ENCODE measurements at places on chromosomes 12 and 14.

GRCh38 chr12:121571920-121572319, 8.9 kb downstream of the KDM2B start:
- no peak for DNase-seq

DNA sequence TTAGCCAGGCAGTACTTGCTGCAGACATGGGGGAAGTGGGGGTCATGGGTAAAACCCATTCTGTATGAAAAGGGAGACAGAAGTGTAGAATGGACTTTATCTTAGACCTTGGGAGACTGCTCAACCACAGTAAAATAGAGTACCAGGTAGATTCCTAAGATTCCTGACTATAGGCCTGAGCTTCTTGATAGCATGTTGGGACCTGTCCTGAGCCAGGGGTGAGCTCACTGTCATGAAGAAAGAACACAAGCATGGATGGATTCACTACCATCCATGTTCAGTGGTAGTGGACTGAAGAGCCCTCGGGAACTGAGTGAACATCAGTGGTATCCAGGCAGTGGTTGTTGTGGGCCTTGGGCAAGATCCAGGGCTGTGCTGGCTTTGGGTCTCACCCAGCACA, 1003.8 kb downstream of the TMTC2 start:
- no peak for DNase-seq

GRCh38 chr14:55099756-55100155, 29.3 kb upstream of the LGALS3 start:
- DNase-seq, result no peak

- no peak for DNase-seq
These were observed 2.8 kb upstream of the MYL6 start for GRCh38 chr12:56155256-56155845.

DNA sequence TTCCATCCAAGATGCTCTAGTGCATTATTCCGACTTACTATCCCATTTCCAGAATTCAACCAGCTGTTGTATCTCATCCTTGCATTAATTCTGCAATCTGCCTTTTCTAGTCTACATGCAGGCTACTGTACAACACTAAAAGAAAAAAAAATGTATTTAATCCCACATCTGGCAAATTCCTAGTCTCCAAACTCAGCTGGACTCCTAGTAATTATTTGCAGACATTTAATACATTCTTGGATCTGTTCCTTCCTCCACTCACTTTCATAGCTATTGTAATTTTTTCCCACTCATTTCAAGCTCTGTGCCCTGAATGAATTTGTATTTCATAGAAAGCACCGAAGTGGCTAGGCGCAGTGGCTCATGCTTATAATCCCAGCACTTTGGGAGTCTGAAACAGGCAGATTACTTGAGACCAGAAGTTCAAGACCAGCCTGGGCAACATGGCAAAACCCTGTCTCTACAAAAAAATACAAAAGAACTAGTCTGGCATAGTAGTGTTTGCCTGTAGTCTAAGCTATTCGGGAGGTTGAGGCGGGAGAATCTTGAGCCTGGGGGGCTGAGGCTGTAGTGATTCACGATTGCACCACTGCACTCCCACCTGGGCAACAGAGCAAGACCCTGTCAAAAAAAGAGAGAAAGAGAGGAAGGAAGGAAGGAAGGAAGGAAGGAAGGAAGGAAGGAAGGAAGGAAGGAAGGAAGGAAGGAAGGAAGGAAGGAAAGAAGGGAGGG, 39.5 kb upstream of the YAF2 start:
- DNase-seq, result no peak

DNA sequence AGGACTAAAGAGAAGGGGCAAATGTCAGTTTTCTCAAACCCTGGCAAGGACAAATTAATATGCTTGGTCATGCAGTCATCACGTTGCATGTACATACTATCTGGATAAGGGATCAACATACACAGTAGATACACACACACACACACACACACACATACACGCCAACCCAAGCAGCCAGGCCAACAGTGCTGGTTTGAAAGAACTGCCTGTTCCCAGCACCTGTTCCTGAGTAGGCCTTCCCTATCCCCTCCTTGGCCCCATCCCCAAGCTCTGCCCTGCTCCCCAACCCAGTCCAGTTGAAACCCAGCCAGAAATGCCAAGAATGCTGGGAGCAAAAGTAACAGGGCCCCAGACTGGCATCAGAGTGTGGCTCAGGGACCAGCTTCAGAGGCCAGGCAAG, 4.4 kb downstream of the ITGA7 start:
- no peak for DNase-seq

- no peak for DNase-seq
These were observed 53.1 kb downstream of the GUCY2C start for GRCh38 chr12:14643251-14643650.

DNA sequence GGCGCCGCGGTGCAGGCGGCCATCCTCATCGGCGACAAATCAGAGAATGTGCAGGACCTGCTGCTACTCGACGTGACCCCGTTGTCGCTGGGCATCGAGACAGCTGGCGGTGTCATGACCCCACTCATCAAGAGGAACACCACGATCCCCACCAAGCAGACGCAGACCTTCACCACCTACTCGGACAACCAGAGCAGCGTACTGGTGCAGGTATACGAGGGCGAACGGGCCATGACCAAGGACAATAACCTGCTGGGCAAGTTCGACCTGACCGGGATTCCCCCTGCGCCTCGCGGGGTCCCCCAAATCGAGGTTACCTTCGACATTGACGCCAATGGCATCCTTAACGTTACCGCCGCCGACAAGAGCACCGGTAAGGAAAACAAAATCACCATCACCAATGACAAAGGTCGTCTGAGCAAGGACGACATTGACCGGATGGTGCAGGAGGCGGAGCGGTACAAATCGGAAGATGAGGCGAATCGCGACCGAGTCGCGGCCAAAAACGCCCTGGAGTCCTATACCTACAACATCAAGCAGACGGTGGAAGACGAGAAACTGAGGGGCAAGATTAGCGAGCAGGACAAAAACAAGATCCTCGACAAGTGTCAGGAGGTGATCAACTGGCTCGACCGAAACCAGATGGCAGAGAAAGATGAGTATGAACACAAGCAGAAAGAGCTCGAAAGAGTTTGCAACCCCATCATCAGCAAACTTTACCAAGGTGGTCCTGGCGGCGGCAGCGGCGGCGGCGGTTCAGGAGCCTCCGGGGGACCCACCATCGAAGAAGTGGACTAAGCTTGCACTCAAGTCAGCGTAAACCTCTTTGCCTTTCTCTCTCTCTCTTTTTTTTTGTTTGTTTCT, 1.7 kb downstream of the HSPA2 start:
- DNase-seq, result no peak

GRCh38 chr14:43356382-43356781, 1150.7 kb downstream of the FSCB start:
- DNase-seq, result no peak

GRCh38 chr14:30958555-30959407, 66.7 kb upstream of the AP4S1 start:
- DNase-seq, result no peak

GRCh38 chr12:131195796-131196195, 242.1 kb downstream of the ADGRD1 start:
- no peak for DNase-seq

- peak; percentile 15 for DNase-seq
These were observed 46.7 kb downstream of the LRRC74A start for GRCh38 chr14:76872796-76873432.

- peak; percentile 79 for DNase-seq
These were observed 4.5 kb upstream of the LTBP2 start for GRCh38 chr14:74616507-74616906.

DNA sequence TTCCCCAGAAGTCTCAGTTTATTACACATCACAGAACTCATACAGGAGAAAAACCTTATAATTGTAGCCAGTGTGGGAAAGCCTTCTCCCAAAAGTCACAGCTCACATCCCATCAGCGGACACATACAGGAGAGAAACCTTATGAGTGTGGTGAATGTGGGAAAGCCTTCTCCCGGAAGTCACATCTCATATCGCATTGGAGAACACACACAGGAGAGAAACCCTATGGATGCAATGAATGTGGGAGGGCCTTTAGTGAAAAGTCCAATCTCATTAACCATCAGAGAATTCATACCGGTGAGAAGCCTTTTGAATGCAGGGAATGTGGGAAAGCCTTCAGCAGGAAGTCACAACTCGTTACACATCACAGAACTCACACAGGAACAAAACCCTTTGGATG, 20.1 kb downstream of the ZNF84 start:
- no peak for DNase-seq

DNA sequence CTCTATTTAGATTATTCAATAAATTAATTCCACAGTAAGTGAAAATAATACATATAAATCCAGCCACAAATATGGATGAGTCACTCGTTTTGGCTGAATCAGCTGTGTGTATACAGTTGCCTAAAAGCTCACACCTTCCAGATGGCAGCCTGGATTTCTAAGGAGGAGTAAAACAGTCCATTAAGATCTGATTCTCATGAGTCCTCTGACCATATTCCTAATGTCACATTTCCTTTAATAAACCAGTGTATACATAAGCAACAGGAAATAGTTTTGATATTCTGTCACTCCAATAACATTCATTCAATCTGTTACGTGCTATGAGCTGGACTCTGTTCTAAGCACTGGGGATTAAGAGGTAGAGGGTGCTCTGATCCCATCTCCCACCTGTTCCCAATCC, 21.8 kb downstream of the MDM1 start:
- DNase-seq, result no peak

GRCh38 chr14:45868863-45869262, 615.9 kb upstream of the MIS18BP1 start:
- no peak for DNase-seq

GRCh38 chr14:85125291-85125670, 404.7 kb upstream of the FLRT2 start:
- no peak for DNase-seq

GRCh38 chr12:11746024-11746771, 96.7 kb downstream of the ETV6 start:
- DNase-seq, result peak; percentile 99

- no peak for DNase-seq
These were observed 2.2 kb downstream of the ZC3H10 start for GRCh38 chr12:56120158-56120846.

- no peak for DNase-seq
These were observed 197.4 kb upstream of the DIO3 start for GRCh38 chr14:101363880-101364391.

- no peak for DNase-seq
These were observed 268.5 kb downstream of the ALG10B start for GRCh38 chr12:38585086-38585485.

GRCh38 chr14:54848910-54849309, 53.7 kb downstream of the GCH1 start:
- DNase-seq, result no peak

GRCh38 chr12:52920937-52921336, 16.1 kb upstream of the KRT8 start:
- no peak for DNase-seq

- peak; percentile 14 for DNase-seq
These were observed 41.1 kb downstream of the PRB3 start for GRCh38 chr12:11228296-11228879.

- DNase-seq, result no peak
These were observed 95.8 kb downstream of the GLT1D1 start for GRCh38 chr12:128949086-128949485.

GRCh38 chr12:75439048-75439447, 41.5 kb upstream of the GLIPR1 start:
- no peak for DNase-seq

Data from RCC 7860 (cell line).